ENCODE measurements at places on chromosomes 3 and 15. TPM values are rescaled to one million over a fixed set of nuclear protein-coding genes. Genes with fewer than 3 reads are reported as not detected.
A peak's percentile ranks its signal among the peaks of the same experiment; 100 is the strongest.

GRCh38 chr15:78394981-78395616, 42.9 kb upstream of the IREB2 start:
- DNase-seq, result no peak

DNA sequence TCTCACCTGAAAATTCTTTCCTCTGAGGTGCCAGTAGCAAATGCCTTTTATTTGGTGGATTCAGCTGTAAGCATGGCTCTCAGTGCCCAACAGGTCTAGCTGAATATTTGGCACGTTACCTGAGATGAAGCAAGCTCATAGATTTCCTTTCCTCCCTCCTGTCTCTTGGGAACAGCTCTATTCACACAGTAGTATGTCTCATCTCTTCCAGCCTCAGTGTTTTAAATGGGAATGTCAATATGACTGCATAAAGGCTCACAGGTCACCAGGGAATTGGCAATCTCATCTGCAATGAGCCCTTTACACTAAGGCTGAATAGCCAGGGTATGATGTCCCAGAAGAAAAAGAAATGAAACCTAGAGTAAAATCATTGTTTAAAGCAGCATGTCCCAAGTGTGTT, 733.5 kb downstream of the NTRK3 start:
- no peak for DNase-seq

DNA sequence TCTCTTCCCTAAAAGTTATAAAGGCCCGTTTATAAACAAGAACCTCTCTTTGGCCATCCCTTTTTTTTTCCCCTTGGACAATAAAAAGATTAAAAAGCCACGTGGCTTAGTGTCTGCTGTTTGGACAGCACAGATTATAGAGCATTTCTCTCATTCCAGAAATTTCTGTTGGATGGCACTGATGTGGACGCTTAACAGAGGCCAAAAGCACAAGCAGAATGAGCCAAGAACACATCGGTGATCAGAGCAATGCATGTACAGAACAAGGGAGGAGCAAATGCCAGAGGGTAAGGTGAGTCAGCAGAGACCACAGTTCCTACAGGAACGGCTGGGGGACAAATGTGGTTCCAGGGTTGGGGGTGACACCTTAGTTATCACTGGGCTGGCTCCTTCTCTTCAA, 30.3 kb upstream of the CTNNB1 start:
- no peak for DNase-seq

- DNase-seq, result no peak
These were observed 71.4 kb upstream of the LRIG1 start for GRCh38 chr3:66572090-66572675.

C3orf18 gene
- 0.87 TPM for total RNA-seq

DNA sequence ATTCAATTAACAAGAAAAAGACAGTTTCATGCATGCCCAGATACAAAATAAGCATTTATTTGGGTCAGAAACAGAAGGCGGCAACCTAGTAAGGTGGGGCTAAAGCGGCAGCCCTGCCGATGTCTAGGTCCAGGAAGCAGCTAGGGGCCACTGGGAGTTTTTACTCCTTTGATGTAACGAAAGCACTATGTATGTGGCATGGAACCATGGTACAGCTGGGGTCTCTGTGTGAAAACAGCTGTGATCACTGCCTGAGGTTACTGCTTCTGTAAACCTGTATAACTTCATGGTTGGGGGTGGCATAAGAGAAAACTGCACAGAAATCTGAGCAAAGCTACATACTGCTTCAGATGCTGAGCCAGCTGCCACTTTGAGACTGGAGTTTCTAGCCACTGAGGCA, 119.5 kb downstream of the ZNF280D start:
- no peak for DNase-seq

CCDC13 gene
- total RNA-seq, result 0.20 TPM

GRCh38 chr15:47917881-47918280, 200.6 kb downstream of the SEMA6D start:
- no peak for DNase-seq

DNA sequence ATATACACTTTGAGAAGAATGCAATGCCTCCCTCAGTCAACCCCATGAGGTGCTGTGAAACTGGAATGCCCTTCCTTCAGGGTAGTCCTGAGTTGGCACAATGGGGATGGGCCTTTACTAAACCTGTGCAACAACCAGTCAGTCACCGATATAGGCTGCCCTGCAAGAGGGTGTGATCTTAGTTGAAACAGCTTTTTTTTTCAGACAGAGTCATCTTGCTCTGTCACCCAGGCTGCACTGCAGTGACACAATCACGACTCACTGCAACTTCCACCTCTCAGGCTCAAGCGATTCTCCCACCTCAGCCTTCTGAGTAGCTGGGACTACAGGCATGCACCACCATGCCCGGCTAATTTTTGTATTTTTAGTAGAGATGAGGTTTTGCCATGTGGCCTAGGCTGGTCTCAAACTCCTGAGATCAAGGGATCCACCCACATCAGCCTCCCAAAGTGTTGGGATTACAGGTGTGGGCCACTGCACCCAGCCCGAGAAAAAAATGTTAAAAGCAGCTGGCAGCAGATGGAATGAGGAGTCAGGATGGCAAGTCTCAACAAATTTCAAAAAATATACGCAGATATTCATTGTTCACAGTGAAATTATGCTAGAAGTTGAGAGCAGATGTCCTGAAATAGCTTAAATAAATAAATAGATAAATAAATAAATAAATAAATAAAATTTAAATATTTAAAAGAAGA, 31.8 kb downstream of the MYO5A start:
- DNase-seq, result peak; percentile 34

LRIG1 gene
- total RNA-seq, result 38.9 TPM

SUSD5 gene
- total RNA-seq, result under 0.01 TPM

LMAN1L gene
- total RNA-seq, result not detected

DNA sequence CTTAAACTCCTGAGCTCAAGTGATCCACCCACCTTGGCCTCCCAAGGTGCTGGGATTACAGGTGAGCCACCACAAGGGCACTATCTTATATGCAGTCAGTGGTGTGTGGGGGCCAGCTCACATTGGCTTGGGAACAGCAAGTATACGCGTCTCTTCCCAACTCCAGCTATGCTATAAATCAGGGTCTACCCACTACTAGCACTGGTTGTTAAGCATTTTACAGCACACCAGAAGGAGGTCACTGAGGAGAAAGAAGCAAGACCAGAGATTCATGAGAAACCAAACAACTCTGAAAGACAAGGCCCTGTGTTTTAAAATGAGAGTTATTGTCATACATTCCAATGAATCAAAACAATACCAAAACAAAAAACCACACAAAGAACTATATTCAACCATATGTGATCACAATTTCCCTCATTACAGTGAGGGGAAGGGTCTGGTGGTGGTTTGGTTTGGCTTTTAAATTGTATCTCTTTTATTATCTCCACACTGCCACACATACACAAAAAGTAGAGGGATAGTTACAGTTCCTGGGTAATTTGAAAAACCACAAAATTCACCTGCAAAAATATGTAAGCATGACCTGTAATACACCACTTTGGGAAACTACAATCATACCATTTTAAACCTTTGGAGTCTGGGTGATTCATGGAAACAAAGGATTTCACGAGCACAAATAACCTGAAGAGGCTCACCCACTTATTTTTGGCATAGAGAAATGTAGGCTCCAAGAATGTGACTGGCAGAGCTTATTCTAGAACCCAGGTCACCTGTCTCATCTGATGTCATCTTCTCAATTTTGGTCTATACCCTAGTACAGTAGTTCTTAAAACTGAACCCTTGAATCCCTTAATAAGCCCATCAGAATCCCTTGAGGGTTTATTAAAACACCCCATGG, 5.2 kb downstream of the MAGI1 start:
- no peak for DNase-seq

ZIC1 gene
- total RNA-seq, result not detected

SPATA12 gene
- total RNA-seq, result not detected

UNC13C gene
- not detected for total RNA-seq

- DNase-seq, result no peak
These were observed 5.3 kb downstream of the EDEM1 start for GRCh38 chr3:5192571-5193365.

MINAR1 gene
- total RNA-seq, result 0.44 TPM

GRCh38 chr3:20572473-20572872, 386.5 kb upstream of the SGO1 start:
- DNase-seq, result no peak

CCDC51 gene
- 8.9 TPM for total RNA-seq

DNA sequence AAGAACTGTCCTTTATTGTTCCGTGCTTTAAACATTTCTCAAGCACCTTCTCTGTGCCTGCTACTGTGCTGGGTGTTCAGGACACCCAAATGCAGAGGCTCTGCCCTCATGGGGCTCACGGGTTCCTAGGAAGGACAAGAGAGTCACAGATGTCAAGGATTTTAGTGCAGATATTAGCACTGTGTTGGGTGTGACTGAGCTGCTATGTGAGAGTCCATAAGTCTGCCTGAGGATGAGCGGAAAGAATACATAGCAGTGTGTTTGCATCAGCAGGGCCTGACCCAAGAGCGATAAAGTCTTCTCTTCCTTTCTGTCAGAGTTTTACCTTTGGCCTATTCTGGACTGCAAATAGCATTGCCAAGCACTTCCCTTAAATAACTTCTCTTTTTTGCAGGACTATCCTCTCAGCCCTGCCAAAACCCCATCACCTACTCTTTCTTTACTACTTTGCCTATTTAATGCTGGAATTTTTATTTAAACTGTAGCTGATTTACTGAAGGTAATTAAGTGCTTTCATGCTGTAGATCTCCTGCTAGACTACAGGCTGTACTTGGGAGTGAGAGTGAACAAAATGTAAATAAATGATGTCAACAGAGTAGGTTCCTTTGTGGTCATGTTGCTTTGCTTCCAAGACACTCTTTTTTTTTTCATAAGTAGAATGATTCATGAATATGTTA, 459.4 kb upstream of the TPRG1 start:
- peak; percentile 78 for DNase-seq

- no peak for DNase-seq
These were observed 15.8 kb downstream of the SOX2 start for GRCh38 chr3:181727341-181728032.

GRCh38 chr3:170724599-170725280, 138.9 kb upstream of the SLC7A14 start:
- DNase-seq, result peak; percentile 16

DNA sequence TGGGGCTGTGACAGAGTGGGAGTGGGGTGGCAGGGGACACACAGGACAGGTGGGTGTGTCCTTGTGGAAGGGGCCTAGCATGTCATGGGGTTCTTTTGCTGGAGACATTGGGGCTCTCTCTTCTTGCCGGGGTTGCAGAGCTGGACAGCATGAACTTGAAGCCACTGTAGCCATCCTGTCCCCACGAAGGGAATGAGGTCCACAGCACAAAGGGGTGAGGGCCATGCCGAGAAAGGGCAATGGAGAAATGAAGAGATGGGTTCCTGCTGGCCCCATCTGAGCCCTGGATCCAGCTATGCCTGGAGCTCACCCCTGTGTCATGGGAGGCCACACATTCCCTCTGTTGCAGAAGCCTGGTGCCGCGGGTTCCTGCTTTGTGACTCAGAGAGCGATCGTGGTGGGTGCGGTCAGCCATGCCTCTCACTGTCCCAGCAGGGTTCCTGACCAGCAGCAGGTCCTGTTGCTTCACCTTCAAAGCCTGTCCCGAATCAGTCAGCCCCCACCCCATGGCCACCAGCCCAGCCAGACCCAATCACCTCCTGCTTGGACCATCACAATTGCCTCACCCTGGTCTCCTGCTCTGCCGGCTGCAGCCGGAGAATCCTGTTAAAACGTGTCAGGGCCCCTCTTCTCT, 50.0 kb downstream of the DNAJB8 start:
- no peak for DNase-seq

Data from lung microvascular endothelial cell (primary cell).